ENCODE measurements at places on chromosomes 3 and 15.

- no peak for DNase-seq
Measured at GRCh38 chr3:156981005-156981404, 154.9 kb downstream of the LEKR1 start.

DNA sequence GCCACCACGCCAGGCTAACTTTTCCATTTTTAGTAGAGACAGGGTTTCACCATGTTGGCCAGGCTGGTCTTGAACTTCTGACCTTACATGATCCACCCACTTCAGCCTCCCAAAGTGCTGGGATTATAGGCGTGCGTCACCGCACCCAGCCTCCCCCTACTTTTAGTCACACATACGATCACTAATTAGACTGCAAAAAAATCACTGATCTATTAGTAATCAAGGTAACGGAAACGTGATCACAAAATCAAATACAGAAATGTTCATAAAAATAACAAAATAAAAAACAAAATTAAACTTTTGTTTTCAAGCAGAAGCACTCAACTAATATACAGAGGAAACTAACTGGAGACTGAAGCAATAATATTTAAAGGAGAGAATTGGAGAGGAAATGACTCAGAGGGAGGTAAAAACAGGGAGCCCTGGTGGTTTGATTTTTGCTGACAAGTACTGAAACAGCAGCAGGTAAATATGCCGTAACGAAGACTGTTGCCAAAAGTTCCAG is 4.6 kb downstream of the WDR53 start:
- no peak for DNase-seq

DNA sequence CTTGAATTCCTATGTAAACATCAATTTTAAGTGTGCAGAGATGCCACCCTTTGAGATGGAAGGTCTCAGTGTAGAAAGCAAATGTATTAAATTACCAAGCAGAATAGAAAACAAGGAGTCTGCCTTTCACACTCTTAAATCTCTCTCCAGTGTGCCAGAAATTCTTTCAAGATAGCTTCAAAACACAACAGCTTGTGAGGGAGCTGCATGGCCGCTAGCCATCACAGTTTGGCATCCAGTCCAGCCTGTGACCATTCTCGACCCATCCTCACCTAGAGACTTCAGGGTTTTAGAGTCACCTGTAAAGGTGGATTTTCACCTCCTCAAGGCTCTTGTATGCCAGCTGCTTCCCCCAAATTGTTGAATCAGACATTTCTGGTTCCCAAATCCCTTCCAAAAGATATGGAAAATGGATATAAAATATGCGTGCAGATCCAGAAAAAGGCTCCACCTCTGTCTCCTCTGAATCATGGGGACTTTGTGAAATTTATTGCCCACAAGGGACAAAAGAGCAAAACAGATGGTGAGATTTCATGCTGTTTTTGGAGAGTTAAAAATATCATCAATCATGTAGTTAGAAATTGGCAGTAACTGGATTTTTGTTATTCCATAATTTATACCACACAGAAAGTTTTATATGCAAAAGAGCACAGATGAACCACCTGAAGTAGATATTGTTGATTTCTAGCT is 114.2 kb upstream of the THRB start:
- no peak for DNase-seq

DNA sequence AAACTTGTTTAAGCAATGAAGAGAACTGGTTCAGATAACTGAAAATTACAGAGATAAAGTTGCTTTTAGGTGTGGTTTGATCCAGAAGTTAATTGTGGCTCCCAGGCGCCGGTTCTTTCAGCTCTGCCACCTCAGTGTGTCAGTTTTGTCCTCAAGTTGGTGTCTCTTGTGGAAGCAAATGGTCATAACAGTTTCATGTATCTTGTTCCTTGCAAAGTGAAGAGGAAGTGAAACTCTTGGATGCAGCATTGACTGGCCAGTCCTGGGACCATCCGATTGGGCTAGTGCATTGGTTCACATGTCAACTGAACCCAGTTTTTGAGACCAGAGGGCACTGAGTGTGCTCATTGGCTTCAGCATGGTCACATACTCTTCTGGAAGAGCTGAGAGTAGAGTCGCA is 181.4 kb upstream of the GRM7 start:
- DNase-seq: no peak

DNA sequence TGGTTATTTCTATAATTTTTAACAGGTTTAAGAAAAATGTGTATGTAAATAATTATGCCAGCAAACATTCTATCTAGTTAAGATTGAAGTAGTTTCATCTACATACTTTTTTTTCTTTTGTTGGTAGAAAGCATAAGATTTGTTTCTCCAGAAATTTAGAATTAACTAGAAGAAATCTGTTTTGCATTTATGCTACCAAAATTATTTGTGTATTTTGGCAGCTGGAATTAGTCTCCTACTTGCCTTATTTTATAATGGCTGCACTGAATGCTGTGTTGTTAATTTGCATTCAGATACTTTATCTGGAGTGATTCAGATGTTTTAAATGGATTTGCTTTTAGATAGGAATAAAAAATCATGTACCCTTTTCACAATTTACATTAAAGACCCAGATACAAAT is 100.2 kb upstream of the NAALADL2 start:
- DNase-seq: no peak

- no peak for DNase-seq
Measured at GRCh38 chr15:58154769-58155168, 16.6 kb downstream of the AQP9 start.
